ENCODE measurements at places on chromosomes 1 and 21. TPM values are rescaled to one million over a fixed set of nuclear protein-coding genes. Genes with fewer than 3 reads are reported as not detected.

GRCh38 chr1:201310986-201311355, 27.7 kb downstream of the PKP1 start:
- DNase-seq: no peak

Gene AZIN2
- polyA plus RNA-seq: 5.9 TPM

DNA sequence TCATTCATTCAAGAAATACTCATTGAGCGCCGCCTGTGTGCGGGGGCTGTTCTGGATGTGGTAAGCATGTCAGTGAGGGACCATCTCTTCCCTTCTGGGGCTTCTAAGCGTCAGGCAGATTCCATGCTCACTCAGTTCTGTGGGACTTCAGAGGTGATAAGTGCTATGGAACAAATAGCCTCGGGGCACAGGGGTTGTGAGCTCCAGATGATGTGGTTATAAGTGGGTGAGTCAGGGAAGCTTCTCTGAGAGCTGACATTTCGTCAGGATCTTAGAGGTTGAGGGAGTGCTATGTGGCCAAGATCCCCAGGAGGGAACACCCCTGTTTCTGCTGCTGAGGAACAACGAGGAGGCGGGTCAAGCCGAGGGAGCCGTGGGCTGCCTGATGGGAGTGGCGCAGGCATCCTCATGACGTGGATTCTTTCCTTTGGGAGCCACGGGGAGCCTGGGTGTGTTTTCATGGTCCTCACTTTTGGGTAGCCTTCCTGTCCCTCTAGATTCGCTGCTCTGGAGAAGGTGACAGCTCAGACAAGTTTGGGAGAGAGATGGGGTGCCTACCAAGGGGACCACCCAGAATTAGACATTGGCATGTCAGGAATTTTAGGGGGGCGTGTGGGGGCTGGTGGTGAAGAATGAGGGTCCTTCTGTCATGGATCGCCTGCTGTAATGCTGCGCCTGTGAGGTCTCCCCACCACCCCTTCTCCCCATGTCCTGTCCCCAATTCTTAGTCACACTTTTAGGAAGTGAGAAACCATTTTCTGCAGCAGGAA, 38.5 kb downstream of the HUNK start:
- no peak for DNase-seq

DNA sequence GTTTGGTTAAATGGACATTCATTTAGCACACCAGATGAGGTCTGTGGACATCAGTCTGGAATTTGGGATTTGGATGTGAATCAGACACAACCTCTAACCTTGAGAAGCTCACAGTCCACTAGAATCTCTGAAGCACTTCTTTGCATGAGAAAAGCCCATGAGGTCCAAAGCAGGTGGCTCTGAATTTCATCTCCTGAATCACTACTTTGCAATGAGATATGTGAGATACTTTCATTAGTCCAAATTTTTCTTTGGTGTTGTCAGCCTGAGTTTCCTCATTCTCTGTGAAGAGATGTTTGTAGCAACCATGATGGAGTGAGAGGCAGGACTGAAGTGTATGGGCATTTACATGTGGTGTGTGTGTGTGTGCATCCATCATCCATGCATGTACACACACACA, 16.5 kb upstream of the LCE2D start:
- DNase-seq: no peak

DNA sequence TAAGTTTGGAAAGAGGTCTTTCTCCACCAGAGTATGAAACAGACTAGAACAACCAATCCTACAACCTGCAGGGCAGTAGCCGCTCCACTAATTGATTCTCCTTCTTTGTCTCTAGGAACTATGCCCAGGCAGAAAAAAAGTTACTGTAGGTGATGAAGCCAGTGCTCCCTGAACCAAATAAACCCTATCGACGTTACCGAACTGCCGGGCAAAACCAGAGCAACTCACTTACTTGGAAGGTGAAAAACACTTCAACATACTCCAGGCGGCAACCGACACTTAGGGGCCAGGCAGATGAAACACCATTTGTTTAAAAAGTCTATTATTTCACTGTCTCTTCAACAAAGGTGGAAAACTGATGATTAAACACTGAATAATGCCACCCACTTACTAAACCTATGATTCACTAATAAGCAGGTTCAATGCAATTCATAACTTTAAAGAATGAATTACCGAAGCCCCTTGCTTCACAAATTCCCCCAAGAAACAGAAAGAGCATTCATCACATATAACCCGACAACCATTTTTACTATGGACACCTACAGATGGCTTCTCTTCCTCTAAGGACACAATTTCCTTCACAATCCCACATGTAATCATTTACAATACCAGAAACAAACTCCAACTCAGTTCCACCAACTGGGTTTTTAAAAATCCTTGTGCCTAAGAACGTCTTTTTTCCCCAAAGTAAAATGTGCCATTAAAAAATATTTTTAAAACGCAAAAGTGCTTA, 1.6 kb downstream of the NRIP1 start:
- no peak for DNase-seq

DNA sequence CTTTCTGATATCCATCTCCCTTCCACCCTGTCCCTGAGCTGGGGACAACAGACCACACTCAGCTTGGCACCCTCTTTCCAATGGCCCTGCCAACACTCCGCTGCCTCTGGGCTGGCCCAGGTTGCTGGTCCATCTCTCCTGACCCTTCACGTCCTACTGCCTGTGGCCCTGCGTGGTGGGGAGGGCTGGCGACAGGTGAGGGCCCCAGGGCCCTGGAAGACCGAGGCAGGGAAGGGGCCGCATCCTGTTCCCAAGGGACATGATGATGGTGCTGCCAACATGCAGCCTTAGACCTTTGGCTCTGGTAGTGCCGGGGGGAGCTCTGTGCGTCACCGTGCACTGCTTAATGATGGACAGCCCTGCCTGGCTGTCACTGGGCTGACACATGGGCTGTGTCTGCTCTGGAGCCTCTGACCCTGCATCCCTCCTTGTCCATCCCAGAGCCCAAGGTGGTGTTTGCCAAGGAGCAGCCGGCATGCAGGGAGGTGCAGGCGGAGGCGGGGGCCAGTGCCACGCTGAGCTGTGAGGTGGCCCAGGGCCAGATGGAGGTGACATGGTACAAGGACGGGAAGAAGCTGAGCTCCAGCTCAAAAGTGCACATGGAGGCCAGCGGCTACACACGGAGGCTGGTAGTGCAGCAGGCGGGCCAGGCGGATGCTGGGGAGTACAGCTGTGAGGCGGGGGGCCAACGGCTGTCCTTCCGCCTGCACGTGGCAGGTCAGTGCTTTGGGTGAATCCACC, 65.2 kb downstream of the OBSCN start:
- DNase-seq: no peak

DNA sequence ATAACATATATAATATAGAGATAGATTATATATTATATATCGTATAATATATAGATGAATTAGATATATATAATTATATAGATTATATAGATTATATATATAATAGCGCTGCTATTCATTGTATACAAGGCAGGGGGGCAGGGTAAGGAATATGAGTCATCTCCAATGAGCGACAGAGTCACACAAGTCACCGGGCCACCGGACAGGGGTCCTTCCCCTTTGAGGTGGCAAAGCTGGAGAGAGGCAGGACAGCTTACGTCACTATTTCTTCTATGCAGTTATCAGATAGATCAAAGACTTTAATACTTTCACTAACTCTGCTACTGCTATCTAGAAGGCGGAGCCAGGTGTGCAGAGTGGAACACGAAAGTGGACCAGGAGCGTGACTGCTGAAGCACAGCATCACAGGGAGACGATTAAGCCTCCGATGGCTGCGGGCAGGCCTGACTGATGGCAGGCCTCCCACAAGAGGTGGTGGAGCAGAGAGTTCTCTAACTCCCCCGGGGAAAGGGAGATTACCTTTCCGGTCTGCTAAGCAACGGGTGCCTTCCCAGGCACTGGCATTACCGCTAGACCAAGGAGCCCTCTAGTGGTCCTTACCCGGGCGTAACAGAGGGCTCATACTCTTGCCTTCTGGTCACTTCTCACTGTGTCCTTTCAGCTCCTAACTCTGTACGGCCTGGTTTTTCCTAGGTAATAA, 2154.7 kb downstream of the MRPL39 start:
- peak; percentile 2 for DNase-seq

Gene CRABP2
- 99.0 TPM for polyA plus RNA-seq

DNA sequence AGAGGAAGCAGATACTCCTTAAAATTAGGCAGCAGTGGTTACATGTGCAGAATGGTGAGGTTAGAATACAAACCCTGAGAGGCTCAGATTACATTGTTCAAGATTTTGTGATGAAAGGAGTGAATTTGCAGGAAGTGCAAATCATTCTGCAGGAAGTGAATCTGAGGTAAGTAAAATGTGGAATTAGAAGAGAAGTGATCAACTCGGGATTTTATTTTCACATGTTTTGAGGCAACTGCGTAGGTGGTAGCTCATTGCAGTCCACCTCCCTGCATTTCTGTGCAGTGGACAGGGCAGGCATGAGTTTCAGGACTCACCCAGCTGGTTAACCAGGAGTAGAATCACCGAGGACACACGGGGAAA, 2.1 kb upstream of the PLA2G2C start:
- DNase-seq: no peak

DNA sequence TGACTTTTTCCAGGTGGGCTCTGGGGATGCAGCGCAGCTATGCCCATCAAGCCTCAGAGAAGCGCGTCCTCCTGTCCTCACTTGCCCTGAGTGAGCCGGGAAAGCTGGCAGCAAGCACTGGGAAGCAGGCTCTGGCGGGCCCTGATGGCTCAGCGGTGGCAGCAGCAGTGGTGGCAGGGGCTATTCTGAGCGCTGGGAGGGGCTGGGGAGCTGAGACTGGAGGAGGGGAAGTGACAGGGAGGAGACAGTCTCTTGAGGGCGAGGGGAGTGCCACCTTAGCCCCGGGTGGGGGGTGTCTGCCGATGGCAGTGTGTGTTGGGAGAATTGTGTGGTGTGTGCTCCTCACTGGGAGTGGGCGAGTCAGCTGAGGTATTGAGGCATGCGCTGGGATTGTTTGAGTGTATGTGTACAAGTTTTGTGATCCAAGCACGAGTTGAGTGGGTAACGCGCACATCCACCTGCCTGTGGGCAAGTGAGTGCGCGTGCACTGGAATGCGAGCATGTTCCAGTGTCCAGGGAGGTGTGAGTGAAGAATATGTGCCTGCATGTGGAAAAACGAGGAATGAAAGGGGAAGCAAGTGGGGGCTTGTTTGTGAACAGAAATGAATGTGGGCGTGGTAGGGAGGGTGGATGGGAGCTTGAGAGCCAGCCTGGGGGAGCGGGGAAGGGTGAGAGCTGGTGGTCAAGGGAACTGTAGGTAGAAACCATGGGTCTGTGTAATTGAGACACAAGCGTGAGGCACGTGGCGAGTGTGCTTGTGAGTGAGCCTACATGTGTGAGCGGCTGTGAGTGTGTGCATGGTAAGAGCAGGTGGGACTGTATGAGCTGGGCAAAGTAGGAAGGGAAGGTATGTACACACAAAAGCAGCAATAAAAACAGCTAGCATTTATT, 2.9 kb upstream of the FOXO6 start:
- DNase-seq: no peak

Gene CATSPERE
- 2.3 TPM for polyA plus RNA-seq

GRCh38 chr1:46784666-46785065, 14.2 kb upstream of the CYP4B1 start:
- DNase-seq: no peak

DNA sequence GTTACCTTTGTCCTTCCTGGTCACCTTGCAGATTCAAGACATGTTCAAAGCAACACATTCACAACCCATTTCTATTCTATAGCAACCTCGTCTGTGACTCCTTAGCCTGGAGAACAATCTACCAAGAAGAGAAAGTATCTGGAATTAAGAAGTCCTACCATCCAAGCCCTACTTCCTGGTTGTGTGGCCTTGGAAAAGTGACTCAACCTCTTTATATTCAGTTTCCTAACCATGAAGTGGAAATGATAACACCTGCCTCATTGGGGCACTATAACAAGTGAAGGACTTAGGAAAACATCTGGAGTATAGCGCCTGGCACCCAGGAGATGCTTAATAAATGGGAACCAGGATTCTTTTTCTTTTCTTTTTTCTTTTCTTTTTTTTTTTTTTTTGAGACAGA, 36.5 kb upstream of the SRRM1 start:
- DNase-seq: no peak

GRCh38 chr1:153734396-153735089, 6.7 kb downstream of the INTS3 start:
- no peak for DNase-seq

Gene PRR9
- polyA plus RNA-seq: not detected

Gene OR2T29
- not detected for polyA plus RNA-seq

DNA sequence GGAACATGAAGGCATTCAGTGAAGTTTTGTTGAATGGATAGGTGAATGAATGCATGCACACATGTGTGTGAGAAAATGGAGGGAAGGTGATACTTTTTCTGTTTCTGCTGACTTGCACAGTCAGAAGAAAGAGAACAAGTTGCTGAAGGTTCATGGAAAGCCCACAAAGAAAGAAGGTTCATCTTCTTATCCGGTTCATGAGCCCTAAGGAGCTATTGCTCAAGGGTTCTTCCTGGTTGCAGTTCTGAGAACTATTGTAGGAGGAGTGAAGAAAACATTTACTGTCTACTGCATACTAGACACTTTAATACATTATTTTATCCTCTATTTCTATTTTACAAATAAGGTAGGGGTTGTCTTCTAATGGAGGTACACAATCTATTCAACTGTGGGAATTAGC, 13.4 kb upstream of the NIBAN1 start:
- no peak for DNase-seq

DNA sequence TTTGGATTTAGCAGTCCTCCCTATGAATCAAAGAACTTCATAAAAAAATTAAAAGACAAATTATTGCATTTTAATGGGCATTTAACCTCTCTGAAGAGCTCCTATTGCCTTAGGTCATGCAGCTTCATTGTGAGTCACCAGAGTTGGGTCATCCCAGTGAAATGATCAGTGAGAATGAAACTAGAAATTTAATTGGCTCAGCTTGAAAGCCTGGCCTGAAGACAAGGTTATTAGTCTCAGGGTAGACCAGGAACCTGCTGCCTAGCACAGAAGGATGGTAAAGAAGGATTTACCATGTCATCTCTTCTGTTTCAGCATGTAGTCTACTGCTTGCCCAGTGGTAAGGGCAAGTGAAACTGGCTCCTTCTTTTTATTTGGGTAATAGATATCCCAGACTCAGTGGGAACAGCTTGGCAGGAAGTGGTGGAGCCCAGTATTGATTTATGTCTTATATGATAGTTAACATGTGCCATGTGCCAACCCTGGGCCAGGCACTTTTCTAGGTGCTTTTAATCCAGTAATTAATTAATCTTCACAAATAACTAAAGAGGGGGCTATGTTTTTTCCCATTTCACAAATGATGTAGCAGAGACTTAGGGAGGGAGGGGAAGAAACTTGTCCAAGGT, 23.6 kb downstream of the LAMC2 start:
- DNase-seq: no peak

GRCh38 chr1:17633654-17634053, 94.2 kb downstream of the ARHGEF10L start:
- DNase-seq: no peak

Gene CDC20
- polyA plus RNA-seq: 33.2 TPM

DNA sequence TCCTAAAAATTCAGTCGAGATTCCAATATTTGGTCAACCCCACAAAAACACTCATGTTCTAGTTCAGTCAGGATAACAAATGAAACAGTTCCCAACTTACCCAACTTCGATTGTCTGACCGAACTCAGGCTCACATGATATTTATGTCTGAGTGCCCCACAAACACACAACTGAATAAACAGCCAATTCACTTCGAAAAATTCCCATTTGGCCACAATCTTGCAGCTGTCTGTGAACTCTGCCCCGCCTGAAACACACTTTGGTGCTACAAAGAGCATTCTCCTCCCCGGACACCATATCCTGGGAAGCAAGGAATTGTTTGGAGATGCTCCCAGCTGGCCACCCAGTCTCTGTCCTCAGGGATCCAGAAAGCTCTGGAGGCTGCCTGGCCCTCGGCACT, 52.9 kb upstream of the SIM2 start:
- DNase-seq: no peak

- no peak for DNase-seq
Observed at GRCh38 chr21:46219591-46220239, 8.9 kb downstream of the LSS start.

Measured in left renal pelvis (tissue), 4 donors.